ENCODE measurements at places on chromosomes 16 and 17. TPM values are rescaled to one million over a fixed set of nuclear protein-coding genes. Genes with fewer than 3 reads are reported as not detected.

Gene CFAP97D1
- not detected for total RNA-seq

Gene PPP1R27
- total RNA-seq, result 11.9 TPM

Gene ADAD2
- 0.31 TPM for total RNA-seq

Gene KCNJ18
- not detected for total RNA-seq

Gene MT4
- not detected for total RNA-seq

Gene GRAPL
- total RNA-seq, result 3.9 TPM

Gene TNS4
- 10.4 TPM for total RNA-seq
